Fibroblast of skin of right biceps (primary cell): ENCODE measurements at places on chromosomes 1 and 21.

GRCh38 chr1:67189953-67190352 lies 23.7 kb downstream of the IL23R start:
- no peak for DNase-seq

- no peak for DNase-seq
Measured at GRCh38 chr21:34644825-34645224, 24.0 kb upstream of the CLIC6 start.

DNA sequence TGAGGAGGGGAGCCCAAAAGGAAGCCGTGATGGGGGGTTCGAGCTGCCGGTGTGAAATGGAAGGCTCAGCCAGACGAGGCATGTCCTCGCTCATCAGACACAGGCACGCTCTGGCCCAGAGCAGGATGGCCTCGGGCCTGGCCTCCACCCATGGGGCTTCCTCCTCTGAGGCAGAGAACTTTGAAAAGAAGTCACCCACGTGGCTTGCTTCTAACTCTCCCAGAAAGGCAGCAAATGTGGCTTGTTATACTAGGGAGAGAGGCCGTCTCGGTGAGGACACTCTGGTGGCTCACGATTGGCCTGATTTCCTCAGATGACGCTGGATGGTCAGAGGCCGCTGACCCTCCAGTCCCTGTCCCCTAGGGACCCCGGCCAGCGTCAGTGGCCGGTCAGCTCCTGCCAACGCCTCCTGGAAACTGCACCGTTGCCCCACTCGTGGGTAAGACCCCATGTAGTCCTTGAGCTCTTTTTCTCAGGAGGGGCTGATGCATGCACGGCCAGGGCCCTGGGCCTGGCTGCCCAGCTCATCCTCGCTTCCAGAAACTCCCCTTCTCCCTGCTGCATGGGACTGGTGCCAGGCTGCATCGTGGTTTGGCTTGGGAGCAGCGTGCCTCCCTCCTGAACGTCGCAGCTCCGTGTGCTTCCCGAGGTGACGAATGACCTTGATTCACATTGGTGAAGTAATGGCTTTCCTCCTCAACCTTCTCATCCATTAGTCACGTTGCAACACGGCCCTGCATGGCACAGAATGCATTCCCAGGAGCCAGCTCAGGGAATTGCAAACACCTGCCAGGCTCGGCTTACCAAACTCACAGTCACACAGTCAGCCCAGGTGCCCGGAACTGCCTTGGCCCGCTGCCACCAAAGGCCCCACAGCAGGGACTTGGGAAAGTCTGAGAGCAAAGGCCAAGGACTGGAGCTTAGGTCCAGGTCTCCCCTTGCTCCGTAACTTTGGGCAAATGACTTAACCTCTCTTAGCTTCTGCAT lies 58.8 kb downstream of the TOMM20 start:
- DNase-seq = peak; percentile 94

GRCh38 chr1:243882276-243882675 lies 32.2 kb upstream of the AKT3 start:
- DNase-seq = peak; percentile 43
